IPS-NIHi11 (cell line): ENCODE measurements at places on chromosomes 12 and 14.

- DNase-seq, result no peak
Observed at GRCh38 chr12:105451211-105451610, 120.7 kb downstream of the C12orf75 start.

- no peak for DNase-seq
Observed at GRCh38 chr12:56571121-56571520, 49.5 kb downstream of the RBMS2 start.

DNA sequence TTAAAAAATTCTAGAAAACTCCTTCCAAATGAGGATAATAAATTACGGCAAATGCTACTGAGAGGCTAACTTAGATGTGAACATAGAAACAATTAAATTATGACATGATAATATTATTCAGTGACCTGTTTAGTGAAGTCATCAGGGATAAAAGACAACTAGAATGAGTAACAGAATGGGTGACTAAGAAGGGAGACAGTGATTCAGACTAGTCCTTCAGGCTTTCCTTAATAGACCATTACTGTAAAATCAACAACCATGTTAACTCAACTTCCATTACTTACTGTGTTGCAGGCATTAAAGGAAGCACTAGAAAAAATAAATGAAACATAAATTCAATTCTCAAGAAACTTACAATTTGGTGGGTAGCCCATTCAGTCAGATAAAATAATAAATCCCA lies 543.9 kb upstream of the LRFN5 start:
- DNase-seq, result no peak

GRCh38 chr12:54300732-54301427 lies at the start of gene NFE2:
Gene NFE2, minus strand, starts transcription at chr12:54301015. Its CDS starts 5,767 bp downstream, at chr12:54295248.
- peak; percentile 86 for DNase-seq

DNA sequence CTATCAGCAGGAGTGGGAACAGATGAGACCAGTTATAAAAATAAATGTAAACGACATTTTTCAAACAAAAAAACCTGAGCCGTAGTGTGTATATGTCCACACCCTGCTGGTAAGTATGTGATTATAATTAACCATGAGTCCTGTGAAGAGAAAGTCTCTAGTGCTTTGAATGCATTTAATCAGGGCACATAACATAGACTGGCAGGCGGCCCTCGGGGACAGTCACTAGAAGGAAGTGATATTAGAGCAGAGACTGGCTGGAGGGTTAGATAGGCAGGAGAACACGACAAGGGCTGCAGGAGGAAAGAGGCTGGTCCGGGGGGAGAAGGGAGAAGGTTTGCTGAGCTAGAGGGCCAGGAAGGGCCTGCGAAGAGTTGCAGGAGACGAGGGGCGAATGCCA lies 23.8 kb upstream of the ELK3 start:
- no peak for DNase-seq

DNA sequence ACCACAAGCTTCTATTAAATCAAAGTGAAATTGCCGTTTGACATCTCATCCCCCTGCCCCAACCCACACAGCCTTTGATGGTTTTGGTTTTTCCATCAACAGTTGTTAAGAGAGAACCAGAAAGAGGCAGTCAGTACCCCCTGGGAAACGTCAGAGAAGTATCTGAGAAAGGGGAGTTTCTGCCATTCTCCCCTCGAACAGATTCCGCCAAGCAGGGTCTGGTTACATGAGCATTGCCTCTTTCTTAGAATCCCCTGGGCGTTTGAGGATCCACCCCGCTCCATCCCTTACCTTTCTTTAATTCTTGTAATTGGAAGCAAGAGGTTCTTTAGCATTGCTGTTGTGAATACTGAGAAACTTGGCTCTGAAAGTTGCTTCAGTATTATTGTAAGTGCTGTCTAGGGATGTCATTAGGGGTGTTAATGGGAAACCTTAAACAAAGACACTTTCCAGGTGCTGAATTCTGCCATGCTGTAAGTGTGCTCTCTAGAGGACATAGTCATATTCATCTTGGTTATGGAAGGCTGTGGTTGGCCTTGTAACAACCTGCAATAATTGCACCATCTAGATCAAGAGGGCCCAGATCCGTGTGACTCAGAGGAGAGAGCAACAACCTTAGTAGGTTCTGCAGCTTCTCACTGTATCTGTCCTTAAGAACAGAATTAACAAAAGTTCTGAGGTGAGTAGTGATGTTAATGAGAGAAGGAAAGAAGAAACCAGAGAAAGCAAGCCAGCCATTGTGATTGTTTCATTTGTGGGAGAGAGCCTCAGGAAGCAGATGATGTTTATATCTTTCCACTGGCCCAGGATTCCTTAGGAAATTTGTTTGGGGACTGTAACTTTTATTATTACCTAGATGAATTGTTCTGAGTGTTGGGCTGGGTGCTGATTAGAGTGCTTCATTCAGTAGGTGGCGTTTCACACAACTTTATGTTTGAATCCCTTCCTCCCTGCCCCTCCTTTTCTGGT lies 9.0 kb downstream of the TMBIM6 start:
- DNase-seq, result no peak
